ENCODE measurements at places on chromosomes 3 and 15.

- DNase-seq, result no peak
Measured at GRCh38 chr15:93485438-93486327, 396.7 kb upstream of the RGMA start.

DNA sequence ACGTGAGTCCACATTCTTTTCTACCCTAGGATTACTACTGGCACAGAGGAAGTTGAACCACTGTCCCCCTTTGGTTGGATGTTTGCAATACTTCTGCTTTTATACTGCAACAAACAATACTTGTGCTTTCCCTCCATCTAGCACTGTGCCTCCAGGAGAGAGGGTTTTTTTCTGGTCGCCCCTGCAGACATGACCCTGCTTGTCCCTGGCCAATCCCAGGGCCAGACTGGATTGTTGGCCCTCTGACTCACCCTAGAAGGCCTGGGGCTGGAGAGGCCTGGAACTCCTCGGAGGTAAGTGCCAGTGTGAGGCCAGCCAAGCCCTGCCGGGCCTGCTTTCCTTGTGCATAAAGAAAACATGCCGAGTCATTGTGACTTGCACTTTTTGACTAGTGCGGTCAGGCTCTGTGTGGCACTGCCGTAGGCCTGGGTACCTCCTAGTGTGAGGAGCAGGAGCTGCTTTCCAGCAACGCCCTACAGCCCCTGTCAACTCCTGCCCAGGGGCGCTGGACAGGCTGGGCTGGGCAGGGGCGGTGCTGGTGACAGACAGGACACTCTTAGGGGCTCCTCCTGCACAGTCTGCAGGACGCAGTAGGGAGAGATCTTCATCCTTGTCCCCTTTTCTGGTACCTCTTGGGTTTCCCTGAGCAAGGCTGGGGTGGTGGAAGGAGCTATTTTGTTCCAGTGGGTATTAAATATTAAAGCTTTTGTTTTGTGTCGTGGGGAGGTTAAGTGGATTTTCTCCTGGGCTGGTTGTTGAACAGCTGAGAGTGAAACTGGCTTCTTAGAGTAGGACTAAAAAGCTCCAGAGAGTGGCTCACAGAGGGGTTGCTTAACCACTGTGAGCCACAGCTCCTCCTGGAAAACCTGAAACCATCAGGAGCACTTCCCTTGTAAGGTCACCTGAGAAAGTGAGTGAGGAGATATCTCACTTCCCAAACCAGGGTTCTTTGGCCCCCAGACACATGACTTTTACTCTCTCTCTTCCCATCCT is 14.4 kb upstream of the TKT start:
- DNase-seq, result no peak

GRCh38 chr3:27905625-27906024 is 183.5 kb upstream of the EOMES start:
- no peak for DNase-seq

DNA sequence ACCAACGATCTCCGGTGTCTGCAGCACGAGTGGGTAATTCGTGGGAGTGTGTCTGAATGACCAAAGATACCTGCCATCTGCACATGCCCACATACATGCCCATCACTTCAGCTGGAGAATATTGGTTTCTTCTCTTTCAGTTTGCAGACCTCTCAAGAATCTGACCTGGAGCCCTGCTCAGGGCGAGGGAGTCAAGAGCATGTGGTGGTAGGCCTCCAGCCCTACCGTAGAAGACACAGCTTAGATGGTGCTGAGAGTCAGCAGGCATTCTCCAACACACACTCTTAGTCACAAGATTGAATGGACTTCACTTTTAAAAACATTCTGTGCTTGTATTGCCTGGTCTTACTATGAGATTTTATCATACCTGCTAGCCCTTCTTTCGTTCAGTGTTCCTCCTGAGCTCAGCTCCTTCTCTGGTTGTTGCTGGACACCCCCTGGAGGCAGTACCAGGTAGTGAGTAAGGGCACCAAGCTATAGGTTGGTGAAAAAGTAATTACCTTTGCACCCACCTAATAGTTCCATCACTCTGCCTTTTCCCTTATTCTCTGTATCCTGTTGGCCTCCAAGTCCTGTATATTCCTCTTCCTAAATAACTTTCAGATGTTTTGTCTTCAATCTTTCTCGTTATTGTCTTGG is 252.0 kb downstream of the CACNA2D3 start:
- no peak for DNase-seq

GRCh38 chr15:23437673-23438072 is 9.4 kb downstream of the GOLGA6L2 start:
- DNase-seq, result no peak

DNA sequence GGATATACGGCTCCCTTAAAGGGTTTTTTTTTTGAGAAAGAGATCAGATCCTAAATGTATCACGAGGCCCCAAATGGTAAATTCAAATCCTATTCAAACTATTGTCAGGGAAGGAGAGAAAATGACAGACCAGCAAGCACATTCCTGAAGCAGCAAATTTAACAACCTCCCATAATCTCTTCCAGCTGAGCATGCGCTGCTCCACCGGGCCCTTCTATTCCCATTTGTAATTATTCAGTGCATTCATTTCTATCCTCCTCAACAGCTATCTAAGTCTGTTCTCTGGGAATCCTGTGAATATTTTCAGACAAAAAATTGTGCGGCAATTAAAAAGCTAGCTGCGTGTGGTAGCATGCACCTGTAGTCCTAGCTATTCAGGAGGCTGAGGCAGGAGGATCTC is 43.2 kb downstream of the MAGI1 start:
- DNase-seq, result no peak

GRCh38 chr15:81495780-81496467 is 121.9 kb upstream of the TMC3 start:
- no peak for DNase-seq

DNA sequence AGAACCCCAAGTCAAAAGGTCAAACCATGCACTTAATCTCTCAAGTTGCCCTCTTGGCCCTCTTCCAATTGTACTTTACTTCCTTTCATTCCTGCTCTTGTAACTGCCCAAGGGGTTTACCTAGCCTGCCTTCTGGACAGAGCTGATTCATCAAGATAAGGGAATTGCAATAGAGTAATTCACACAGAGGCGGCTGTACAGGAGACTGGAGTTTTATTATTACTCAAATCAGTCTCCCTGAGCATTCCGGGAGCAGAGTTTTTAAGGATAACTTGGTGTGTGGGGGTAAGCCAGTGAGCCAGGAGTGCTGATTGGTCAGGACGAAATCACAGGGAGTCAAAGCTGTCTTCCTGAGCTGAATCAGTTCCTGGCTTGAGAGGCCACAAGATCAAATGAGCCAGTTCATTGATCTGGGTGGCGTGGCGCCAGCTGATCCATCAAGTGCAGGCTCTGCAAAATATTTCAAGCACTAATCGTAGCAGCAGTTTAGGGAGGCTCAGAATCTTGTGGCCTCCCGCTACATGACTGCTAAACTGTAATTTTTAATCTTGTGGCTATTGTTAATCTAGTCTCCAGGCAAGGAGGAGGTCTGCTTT is 590.0 kb downstream of the EPHA3 start:
- no peak for DNase-seq

GRCh38 chr3:72412340-72412956 is 435.8 kb downstream of the SHQ1 start:
- DNase-seq, result no peak

- DNase-seq, result no peak
Measured at GRCh38 chr3:96354742-96355141, 459.7 kb upstream of the EPHA6 start.

DNA sequence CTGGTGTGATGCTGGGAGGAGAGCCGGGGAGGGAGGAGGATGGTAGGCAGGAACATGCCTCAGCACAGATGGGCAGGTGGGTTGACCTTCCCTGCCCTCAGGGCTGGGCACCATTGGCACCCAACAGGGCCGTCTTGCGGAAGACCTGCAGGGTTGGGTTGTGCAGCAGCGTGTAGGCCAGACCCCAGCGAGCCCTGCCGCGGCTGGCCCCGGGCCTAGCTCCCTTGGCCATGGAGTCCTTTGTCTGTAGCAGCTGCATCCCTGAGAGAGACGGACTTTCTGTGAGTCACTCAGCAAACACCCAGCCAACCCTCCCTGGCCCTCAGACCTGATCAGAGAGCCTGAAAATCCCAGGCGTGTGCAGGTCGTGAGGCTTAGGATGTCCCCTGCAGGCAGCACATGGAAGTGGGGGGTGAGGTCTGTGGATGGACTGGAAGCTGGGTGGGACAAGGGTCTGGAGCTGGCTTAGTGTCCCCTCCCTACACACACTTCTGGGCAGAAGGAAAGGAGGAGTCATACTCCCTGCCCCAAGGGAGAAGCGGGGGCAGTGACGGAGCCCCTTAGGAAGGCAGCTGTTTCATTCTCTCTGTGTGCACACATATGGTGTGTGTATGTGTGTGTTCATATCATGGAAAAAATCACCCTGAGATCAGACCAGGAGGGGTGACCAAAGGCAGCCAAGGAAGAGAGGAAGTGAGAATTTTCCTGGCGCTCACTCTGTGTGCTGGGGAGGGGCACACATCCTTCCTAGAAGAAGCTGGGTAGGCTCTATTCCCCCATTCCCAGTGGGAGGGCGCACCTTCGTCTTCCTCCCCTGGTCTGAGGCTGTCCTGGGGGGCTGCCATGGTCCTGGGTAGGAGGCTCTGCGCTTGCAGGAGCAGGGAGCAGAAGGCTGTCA is 6.7 kb downstream of the ISLR start:
- no peak for DNase-seq

- no peak for DNase-seq
Measured at GRCh38 chr3:133488785-133489367, 84.6 kb upstream of the CDV3 start.

GRCh38 chr3:44509393-44509921 is 32.0 kb upstream of the ZNF445 start:
- DNase-seq, result no peak

DNA sequence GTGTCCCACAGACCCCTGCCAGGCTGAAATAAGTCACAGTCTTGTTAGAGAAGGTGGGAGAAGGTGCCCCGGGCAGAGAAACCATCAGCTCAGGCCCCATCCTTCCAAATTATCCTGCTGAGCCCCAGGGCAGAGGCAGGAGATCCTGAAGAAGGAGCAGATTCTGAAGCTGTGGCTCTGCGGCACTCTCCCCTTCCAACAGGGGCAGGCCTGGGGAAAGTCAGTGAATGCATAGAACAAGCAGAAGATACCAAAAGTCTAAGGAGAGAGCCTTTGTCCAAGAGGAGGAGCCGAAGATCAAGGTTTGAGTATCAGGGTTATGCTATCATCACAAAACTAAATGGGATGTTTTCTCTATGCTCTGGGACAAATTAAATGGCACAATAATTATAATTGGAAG is 249.3 kb downstream of the XXYLT1 start:
- DNase-seq, result no peak

GRCh38 chr3:25246913-25247312 is 181.2 kb upstream of the RARB start:
- no peak for DNase-seq

GRCh38 chr3:46375218-46375617 is 4.5 kb downstream of the CCR5 start:
- DNase-seq, result no peak
